NCI-H82 (cell line): ENCODE measurements at places on chromosomes 5 and 9.

DNA sequence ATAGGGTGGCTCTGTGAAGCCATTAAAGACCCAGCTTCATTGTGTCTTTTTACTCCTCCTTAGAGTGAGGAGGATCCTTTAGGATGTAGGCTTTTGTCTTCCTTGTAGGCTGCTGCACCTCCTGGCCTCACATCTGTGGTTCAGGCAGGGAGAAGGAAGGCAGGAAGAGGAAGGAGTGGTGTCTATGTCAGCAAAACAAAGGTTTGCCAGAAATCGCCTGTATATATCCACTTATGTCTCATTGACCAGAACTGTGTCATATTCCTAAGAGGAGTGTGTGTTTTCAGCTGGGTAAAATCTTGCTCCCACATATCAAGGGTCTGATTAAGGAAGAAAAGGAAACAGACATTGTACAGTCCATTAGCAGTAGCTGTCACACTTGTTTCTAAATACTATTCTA lies 213.8 kb downstream of the ARHGAP26 start:
- no peak for DNase-seq

GRCh38 chr9:18595597-18595996 lies 121.6 kb downstream of the ADAMTSL1 start:
- no peak for DNase-seq

- DNase-seq = no peak
Measured at GRCh38 chr9:116576386-116576785, 110.7 kb upstream of the TRIM32 start.

DNA sequence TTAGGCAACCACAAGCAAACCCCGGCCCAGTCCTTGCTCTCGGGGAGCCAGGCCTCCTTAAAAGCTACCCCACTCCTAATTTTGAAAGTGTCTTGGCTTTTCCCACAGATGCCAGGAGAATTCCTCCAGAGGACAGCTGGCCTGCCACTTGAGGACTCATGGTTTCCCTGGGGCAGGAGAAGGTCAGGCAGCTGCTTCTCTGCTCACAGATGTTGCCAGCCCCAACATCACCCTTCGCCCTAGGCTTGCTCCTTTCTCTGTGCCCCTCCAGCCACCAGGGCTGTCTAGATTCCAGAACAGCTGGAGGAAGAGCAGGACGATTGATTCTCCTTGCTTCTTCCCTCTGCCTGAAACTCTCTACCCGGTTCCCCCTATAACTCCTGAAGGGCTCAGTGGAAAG lies 8.5 kb downstream of the GGTA1 start:
- DNase-seq = no peak

- peak; percentile 25 for DNase-seq
Measured at GRCh38 chr5:80036615-80037014, 1.5 kb downstream of the THBS4 start.

DNA sequence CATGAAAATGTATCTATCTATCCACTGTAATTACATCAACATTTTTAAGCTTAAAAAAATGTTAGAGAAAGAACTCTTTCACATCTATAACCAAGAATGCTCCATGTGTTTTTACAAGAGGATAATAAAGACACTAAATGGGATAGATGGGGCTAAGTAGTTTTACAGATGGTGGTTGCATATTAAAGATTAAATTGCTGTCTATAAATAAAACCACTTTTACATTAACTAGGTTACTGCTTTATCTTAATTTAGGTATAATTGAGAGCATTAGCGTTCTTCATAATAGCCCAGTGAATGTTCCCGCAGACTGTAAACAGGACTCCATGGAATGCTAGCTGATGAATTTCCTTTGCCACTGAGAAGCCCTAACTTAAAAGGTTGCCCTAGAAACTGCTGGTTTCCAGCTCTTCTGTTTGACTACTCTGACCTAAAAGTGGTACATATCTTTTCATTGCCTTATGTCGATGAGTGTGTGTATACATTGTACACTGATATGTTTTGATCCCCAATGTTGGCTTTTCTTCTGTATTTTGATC lies 117.9 kb downstream of the SGCD start:
- peak; percentile 13 for DNase-seq

DNA sequence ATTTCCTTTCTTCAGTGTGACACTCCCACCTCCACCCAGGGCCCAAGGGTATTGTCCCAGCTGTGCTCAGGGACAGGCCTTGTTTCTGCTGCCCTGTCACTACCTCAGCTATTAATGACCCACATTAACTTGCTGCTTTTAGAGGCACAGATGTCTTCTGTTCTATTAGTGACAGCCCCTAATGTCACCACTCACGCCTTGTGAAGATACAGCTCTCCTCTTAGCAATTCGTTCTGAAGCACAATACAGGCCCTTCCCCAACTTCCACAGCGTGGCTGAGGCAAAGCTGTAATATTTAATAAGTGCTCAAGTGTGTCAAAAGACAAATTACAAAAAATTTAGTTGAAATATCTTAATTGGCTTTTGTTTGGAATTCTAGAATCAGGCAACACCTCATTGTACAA lies 44.7 kb upstream of the HMGCS1 start:
- no peak for DNase-seq

DNA sequence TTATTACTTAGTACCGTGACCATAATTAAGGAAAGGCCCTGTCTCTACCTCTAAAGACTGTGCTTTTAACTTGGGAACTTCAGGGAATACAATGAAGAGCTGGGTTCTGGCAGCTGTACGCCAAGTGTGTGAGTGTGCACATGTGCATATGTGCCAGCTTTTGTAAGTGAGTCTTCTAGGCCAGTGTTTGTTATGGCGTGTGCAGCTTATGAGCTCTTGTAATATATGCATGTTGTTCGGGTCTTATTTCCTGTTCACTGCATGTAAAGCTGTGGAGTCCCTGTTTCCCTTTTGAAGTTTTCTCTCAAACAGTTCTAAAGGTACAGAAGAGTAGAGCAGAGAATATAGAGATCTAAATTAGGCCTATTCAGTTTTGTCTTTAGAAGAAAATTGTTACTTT lies 30.5 kb downstream of the TGFBR1 start:
- DNase-seq = no peak

- DNase-seq = no peak
Measured at GRCh38 chr5:142875936-142876335, 105.8 kb downstream of the ARHGAP26 start.

- peak; percentile 76 for DNase-seq
Measured at GRCh38 chr5:88889189-88890069, 6.4 kb upstream of the MEF2C start.

DNA sequence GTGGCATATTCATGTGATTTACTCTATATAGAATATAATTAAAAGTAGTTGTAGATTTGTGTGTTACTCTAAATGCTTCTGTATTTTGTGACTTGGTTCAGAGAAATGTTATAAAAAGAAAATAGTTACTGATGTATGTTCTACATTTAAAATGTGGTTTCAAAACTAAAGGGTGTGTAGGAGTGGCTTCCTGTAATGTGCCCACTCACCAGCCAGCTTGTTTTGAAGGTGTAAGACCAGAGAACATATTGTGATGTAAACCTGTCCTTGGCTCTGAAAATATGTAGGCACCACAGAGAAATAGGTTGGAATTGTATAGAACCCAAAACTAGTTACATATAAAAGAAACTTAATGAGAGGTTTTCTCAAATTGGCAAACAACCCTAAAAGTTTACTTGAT lies 51.2 kb upstream of the ARRDC3 start:
- no peak for DNase-seq

- no peak for DNase-seq
Measured at GRCh38 chr5:159001247-159001646, 98.5 kb downstream of the EBF1 start.

DNA sequence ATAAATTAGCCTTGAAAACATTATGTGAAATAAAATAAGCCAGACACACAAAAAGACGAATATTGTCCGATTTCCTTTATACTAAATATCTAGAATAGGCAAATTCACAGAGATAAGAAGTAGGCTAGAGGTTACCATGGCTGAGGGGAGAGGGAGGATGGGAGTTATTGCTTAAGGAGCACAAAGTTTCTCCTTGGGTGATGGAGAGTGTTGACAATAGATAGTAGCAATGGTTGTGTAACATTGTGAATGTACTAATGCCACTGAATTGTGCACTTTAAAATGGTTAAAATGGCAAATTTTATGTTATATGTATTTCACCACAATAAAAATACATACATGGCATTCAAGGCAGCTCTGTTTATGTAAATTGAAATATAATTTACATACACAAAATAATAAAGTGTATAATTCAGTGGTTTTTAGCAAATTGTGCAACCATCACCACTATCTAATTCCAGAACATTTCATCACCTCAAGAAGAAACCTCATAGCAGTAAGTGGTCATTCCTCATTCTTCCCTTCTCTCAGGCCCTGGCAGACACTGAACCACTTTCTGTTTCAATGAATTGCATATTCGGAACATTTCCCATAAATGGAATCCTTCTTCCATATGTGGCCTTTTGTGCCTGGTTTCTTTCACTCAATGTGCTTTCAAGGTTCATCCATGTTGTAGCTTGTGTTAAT lies 59.2 kb downstream of the NDST1 start:
- no peak for DNase-seq

DNA sequence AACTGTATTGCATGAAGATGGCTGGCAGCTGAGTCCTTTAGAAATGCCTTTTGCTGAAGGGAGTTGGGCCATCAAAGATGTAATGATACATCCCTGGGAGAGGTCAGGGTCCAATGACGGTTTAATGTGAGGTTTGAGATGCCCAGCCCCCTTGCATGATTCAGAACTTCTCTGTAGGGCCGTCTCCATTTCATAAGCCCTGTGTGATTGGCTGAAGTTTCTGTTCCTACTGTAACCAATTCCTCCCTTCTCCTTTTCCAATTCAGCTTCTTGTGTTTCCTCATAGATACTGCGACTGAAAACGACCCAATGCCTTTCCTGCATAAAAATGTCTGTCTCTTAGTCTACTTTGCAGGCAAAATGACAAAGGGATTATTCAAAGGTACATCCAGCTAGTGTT lies 47.9 kb upstream of the ST8SIA4 start:
- no peak for DNase-seq

DNA sequence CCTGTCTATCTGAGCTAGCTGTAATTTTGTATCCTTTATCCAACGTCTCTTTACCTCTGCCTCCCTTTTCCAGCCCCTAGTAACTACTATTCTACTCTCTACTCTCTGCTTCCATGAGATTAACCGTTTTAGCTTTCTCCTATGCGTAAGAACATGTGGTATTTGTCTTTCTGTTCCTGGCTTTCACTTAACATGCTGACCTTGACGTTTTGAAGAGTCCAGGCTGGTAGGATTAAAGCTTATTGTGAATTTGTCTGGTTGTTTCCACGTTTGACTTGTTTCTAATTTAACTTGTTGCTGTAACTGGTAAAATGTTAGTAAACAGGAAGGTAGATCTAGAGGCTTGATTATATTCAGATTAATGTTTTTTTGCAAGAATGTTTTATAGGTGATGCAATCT lies 385.3 kb downstream of the PSAT1 start:
- peak; percentile 40 for DNase-seq

DNA sequence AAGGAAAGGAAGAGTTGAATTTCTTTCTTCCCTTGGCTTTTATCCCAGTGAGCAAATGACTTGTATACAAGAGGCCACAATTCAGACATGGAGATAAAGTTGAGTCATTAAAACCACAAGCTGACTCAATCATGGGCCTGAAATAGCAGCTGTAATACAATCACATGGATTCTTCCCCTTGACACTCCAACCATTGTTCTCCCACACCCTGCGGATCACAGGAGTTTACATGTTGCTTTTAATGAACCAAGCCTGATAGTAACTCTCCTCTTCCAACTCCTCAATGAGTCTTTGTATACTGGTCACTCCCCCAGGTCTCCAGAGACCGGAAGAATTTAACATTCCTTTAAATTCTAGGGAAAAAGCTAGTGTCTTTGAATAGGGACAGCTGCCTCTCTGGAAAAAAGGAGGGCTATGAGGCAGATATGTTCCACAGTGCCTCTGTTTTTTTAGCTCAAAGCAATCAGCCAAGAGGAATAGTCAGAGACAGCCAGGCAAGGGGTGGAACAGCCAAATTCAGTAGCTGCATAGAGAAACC lies 32.4 kb downstream of the PCDHGC5 start:
- no peak for DNase-seq

DNA sequence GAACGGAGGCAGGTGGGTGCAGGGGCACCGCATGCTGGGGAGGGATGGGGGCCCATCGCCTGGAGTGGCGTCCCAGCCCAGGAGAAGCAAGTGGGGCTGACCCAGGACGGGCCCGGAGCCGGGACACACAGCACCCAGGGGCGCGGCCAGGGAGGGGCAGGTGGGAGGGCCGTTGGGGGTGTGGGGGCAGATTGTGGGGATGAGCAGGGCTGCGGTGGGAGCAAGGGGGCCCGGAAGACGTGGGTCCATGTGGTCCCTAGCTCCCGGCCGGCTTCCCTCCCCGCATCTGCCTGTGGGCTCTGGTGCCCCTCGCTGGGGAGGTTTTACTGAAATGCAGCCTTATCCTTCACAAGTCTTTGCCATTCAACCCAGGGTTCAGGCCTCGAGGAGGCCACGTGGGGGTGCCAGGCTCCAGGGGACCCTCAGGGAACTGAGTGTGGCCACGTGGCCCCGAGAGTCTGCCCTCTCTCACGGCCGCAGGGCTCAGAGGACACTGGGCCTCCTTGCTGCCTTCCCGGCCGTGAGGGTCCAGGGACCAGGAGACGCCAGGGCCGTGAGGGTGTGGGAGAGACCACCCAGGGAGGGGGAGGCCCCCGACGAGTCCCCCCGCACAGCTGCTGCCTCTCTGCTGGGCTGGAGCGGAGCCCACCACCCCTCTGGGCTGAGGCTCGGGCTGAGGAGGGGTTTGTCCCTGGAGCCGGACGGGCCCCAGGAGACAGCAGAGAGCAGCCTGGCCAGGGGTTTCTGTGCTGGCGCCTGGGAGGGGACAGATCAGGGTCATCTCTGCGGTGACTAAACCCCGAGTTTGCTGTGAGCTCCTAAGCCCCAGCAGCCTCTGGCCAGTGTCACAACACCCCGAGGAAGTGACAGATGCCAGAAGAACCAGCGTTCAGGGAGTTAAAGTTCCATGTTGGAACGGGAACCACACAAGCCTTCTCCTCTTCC lies 35.2 kb downstream of the SLC9A3 start:
- no peak for DNase-seq
